HuH-7.5 (cell line): ENCODE measurements at places on chromosomes 1 and 21.

DNA sequence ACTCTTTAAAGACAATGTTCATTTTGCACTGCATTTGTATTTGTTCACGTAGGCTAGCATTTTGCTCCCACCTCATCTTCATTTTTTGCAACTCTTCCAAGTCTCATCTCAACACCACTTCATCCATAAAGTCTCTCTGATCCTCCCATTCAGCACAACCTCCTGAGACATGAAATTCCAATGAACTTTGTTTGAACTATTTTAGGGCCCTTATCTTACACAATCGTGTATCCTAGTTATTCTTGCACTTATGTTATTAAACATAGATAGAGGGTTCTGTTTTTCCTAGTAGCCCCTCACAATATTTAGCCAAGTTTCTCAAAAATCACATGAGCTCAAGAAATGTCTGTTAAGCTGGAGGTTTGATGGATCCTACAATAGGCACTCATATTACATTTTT lies 500.5 kb upstream of the ADAMTS5 start:
- no peak for DNase-seq

GRCh38 chr1:56329970-56330369 lies 249.4 kb downstream of the PLPP3 start:
- DNase-seq: no peak

DNA sequence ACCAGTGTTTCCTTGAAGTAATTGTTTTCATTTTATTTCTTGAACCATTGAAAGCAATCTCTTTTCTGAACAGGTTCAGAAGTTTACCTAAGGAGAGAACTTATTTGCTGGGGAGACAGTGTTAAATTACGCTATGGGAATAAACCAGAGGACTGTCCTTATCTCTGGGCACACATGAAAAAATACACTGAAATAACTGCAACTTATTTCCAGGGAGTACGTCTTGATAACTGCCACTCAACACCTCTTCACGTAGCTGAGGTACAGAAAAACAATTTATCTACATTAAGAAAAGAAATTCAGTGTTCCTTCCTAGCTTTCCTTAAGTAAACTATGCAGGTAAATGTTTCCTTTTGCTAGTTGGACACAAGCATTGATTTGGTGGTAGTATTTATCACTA lies 27.4 kb downstream of the AGL start:
- no peak for DNase-seq

- DNase-seq: peak; percentile 55
These were observed 23.4 kb upstream of the RD3 start for GRCh38 chr1:211515090-211516023.

- no peak for DNase-seq
These were observed 46.0 kb downstream of the CEP350 start for GRCh38 chr1:180000575-180000974.
